CD4-positive, alpha-beta T cell treated with Interleukin-12 subunit alpha and Interleukin-12 subunit beta, for 1 hour (primary cell): ENCODE measurements at places on chromosomes 11 and 22.

DNA sequence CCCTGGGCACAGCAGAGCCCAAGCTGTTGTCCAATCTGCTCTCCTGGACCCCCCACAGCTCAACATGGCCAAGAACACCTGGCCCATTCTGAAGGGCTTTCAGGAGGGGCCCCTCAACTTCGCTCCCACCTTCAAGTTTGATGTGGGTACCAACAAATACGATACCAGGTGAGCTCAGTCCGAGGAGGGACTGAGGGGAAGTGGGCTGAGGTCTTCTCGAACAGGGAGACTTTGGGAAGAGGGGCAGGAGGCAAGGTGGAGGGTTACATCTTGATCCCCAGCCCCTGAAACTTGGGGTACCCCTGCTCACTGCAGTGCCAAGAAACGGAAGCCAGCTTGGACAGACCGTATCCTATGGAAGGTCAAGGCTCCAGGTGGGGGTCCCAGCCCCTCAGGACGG, 5.4 kb downstream of the INPP5J start:
- no peak for DNase-seq

GRCh38 chr11:87575088-87575487, 537.4 kb downstream of the TMEM135 start:
- DNase-seq, result no peak

DNA sequence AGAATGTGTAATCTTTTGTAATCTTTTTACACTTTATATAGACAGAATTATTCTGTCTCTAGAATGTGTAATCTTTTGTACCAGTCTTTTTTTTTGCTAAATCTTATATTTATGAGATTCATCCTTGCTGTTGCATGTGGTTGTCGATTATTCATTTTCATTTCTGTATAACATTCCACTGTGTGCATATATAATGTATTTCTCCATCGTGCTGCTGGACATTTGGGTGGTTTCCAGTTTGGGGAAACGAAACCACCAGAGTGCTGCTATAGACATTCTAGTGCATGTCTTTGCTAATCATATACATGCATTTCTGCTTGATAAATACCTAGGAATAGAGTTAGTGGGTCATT, 146.5 kb downstream of the GRIK4 start:
- no peak for DNase-seq

DNA sequence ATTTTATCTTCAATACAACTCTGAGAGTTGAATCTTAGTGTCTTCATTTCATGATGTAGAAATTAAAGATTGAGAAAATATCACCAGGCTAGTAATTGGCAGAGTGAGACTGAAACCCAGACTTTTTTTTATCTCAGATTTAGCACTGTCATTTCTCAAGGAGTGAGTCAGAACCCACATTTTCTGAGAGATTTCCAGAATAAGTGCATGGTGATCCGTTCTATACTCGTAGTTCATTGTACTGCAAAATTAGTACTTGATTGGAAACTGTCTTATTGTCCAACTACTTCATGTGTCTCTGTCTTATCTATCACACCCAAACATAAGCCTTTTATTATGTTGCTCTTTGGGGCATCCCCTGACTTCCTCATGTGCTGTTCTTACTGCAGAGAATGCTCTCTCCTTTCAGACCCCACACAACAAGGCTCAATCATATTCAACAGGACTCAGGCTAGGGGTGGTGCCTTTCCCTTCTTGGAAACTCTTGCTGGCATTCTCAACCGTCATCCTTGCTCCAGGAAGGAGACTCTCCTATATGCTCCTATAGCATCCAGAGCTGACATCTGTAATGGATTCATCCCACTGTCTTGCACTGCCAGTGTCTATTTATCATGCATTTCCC, 76.7 kb upstream of the BLID start:
- DNase-seq, result no peak

GRCh38 chr11:85759915-85760314, 51.0 kb downstream of the SYTL2 start:
- DNase-seq, result no peak

DNA sequence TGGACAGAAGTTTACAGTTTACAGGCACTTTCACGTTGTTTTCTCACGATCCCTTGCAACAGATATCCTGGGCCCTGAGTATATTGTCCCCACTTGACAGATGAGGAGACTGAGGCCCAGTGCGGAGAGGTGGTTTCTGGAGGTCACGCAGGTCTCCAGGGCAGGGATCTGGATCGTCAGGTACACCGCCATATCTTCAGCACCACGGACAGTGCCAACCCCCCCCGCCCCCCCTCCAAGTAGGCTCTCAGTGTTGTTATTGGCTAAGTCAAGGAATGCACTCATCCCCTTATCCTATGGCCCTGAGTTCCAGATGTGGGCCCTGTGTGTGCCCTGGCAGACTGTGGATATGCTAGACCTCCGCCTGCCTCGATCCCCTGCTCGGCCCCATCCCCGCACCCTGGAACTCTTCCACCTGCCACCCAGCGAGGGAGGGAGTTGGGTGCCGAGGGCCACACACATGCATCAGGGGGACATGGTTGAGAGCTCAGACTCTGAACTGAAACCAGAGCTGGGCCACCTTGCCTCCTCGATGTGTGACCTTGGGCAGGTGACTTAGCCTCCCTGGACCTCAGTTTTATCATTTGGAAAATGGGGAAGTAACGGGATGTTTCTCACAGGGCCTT, 37.5 kb downstream of the MPPED1 start:
- no peak for DNase-seq

DNA sequence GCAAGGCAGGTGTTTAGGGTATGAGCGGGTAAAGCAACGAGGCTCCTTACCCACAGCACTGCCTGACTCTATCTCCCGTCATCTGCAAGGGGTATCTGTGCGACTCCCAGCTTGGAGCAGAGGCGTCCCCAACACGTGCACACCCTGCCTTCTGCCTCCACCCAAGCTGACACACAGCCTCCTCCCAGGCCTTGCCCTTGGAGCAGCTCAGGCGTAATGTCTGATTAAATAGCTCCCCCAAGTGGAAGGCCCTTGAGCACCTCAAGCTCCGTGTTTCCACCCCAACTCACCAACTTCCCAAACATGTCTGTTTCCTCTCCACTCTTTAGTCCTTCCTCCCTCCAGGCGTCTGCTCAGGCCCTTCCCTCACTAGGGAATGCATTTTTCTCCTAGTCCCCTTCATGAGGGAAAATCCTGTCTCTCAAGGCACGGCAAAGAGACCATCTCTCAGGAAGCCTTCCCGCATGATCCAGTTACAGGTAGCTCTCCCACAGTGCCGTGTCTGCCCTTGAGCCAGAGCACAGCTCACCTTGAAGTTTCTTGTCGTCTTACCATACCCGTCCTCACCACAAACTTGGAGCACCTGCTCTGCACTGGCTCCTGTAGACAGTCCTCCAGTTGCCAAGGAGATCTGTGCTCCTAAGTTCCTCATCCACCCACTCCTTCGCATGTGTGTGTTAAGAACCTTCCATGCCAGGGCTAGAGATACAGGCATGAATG, 15.8 kb downstream of the CYB5R2 start:
- peak; percentile 29 for DNase-seq

- no peak for DNase-seq
These were observed 8.0 kb downstream of the FREY1 start for GRCh38 chr11:45899086-45899447.

DNA sequence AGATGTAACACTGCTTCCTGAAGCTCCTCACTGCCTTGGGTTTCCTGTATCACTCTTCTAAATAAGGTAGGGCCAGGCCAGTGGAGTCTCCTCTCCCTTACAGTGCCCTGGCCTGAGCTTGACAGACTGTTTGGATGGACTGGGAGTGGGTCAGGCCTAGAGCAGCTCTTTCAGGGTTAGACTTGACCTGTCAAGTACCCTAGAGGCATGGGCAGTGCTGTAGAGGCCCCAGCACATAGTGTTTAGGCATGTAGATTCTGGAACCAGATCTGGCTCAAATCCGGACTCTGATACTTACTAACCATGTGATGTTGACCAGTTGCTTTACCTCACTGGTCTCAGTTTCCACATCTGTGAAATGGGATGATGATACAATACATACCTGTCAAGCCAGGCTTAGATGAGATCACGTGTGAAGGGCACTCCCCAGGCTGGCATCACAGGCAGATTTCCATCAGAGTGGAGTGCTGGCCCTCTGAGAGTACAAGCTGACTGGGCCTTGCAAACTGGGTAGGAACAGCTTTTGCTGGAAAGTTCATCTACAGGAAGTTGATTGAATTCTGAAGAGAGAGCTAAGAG, 1.4 kb upstream of the MICAL2 start:
- no peak for DNase-seq
